ENCODE measurements at places on chromosomes 2 and 18.

DNA sequence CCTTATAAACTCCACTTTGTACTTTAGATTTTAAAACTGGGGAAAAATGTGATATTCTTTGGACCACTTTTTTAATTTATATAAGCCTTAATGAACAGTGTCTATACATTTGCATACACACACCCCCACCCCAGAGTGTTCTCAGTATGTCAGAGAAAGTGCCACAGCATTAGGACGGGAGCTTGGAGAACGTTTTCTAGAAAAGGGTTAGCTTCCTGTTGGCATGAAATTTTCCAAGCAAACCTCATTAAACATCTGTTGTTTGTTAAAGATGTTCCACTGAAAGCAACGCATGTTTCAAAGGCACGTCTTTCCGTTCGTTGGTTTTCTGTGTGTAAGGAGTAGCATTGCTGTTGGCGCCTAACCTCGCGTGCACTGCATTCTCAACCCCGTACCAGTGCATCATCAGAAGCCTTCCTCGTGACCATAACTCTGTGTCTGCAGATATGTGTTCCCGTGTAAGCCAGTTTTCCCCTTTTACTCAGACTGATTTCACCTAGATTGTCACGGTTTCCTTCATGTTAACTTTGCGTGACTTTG, 228.5 kb downstream of the ALPK2 start:
- no peak for DNase-seq

- DNase-seq: no peak
Observed at GRCh38 chr2:100643467-100643866, 80.7 kb downstream of the PDCL3 start.

DNA sequence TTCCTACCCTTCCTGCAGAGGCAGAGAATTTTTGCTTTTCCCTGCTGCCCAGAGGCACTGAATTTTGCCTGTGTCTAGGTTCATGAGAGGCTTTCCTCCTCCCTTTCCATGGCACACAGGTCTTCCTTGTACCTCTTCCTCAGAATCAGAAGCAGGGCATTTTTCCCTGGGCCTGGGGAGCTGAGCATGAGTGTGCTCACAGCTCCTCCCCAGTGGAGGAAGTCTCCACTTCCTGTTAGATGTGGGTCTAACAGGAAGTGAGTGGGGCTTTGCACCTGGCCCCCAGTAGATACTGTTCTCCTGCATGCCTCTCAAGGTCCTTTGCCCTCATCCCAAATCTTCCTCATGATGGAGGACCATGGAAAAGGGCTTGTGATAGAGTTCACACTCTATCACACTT, 297.2 kb upstream of the FIGN start:
- DNase-seq: no peak

GRCh38 chr2:130156624-130157004, 11.7 kb upstream of the CCDC74B start:
- DNase-seq: no peak

- no peak for DNase-seq
Observed at GRCh38 chr2:14364471-14364870, 268.0 kb upstream of the LRATD1 start.

DNA sequence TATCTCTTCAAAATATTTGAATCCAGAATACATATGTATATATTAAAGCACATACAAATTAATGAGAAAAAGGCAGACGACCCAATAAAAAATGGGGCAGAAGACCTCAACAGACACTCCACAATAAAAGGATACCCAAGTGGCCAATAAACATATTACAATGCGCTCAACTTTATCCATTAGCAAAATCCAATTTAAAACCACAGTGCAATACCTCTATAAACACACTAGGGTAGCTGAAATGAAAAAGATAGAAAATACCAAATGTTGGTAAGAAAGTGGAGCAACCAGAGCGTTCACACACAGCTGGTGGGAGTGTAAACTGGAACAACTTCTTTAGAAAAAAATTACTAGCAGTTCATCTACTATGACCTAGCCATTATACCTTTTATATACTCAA, 75.3 kb downstream of the CCDC148 start:
- DNase-seq: no peak

GRCh38 chr18:22268641-22269128, 99.3 kb downstream of the GATA6 start:
- no peak for DNase-seq

DNA sequence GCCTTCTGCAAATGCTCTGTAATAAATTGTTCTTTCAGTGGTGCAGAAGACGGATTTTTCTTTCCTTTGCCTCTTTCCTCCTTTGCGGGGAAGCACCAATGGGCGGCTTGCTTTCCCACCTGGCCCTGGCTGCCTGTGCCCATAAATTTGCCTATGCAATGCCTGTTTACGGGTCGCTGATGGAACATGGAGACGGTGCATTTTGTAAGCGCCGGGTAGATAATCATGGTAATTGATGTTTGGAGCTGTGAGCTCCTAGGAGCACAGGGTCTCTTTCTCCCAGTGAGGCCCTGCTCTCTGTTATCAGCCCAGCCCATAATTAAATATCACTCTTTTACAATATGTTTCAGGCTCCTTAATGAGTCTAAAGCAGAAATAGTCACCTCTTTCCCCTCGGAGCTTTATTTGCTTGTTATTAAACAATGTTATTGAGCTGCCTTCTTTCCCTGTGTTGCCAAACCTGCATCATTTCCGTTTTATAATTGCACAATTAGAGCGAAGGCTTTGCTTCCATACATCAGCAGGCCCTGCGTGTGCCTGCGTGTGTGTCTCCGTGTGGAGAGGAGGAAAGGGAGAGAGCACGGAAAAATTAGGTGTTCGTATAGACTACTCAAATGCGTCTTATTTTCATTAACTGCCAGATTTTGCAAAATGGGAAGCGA, 437.4 kb upstream of the POU3F3 start:
- no peak for DNase-seq
